ENCODE measurements at places on chromosomes 4 and X.
A peak's percentile ranks its signal among the peaks of the same experiment; 100 is the strongest.

DNA sequence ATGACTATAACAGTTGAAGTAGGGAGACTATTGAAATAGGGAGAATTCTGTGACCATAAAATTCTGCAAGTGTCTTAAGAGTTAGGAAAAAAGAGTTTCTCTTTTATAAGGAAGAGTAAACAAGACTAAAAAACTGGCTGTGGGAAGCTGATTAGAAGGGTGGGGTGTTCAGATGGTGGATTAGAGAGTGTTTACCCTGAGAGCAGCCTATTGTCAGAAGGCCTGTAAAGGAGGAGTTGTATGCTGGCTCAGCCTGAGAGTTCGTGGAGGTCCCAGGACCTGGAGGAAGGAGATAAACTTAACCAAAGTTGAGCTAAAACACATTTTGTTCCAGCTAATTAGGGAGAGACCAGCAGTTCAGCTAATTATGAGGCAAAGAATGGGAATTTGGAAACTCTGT is 629.7 kb downstream of the PCDH7 start:
- H3K4me1 ChIP-seq = no peaks in the 10 kb centered on the region
- H3K36me3 ChIP-seq = no peaks in the 10 kb centered on the region
- DNase-seq = no peak
- H3K27me3 ChIP-seq = no peaks in the 10 kb centered on the region

DNA sequence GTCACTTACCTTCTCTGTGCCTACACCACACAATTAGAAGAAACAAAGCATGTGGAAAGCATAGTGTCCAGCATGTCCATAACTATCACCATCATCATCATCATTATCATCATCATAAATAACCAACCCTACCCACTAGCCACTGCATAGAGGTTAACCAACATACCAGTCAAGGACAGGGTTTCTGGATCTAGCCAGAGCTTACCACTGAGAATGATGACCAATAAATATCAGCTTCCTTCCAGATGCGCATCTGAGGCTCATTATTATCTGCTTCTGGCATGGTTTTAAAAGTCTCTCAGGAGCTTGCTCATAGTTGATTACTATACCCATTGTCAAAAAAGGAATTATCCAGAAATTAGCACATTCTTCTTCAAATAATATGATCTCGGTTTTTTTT is 25.5 kb upstream of the MYOZ2 start:
- H3K36me3 ChIP-seq = no peaks in the 10 kb centered on the region
- H3K27ac ChIP-seq = no peak overlapping the region
- H3K4me3 ChIP-seq = no peak overlapping the region

GRCh38 chr4:142846108-142846728 is at the start of gene INPP4B:
INPP4B (minus strand) TSS chr4:142846301.
- DNase-seq = no peak
- H3K36me3 ChIP-seq = no peaks in the 10 kb centered on the region
- peak within 1 kb of the TSS; percentile 76 for H3K27ac ChIP-seq
- H3K27me3 ChIP-seq = no peaks in the 10 kb centered on the region
- peaks cover under 1% of the 10 kb centered on the region for H3K4me1 ChIP-seq

GRCh38 chr4:88693792-88694191 is 3.8 kb downstream of the NAP1L5 start:
- no peak for DNase-seq
- H3K36me3 ChIP-seq = no peaks in the 10 kb centered on the region
- no peak overlapping the region for H3K4me3 ChIP-seq
- no peaks in the 10 kb centered on the region for H3K4me1 ChIP-seq
- no peaks in the 10 kb centered on the region for H3K27me3 ChIP-seq
- H3K27ac ChIP-seq = no peak overlapping the region

- DNase-seq = no peak
- H3K27ac ChIP-seq = no peak overlapping the region
- H3K4me1 ChIP-seq = no peaks in the 10 kb centered on the region
- H3K27me3 ChIP-seq = no peaks in the 10 kb centered on the region
- H3K36me3 ChIP-seq = no peaks in the 10 kb centered on the region
Observed at GRCh38 chr4:121233982-121234381, 69.9 kb upstream of the TNIP3 start.

All from thoracic aorta (tissue), 2 donors.